Fibroblast of skin of abdomen (primary cell): ENCODE measurements at places on chromosomes 2 and 18.

DNA sequence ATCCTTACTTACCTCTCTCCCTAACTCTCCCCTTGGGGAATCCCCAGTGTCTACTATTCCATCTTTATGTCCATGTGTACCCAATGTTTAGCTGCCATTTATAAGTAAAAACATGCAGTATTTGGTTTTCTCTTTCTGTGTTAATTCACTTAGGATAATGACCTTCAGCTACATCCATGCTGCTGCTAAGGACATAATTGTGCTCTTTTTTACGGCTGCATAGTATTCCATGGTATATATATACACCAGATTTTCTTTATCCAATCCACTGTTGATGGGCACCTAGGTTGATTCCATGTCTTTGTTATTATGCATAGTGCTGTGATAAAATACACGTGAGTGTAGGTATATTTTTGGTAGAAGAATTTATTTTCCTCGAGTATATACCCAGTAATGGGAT, 24.3 kb upstream of the RIOK3 start:
- no peak for DNase-seq

DNA sequence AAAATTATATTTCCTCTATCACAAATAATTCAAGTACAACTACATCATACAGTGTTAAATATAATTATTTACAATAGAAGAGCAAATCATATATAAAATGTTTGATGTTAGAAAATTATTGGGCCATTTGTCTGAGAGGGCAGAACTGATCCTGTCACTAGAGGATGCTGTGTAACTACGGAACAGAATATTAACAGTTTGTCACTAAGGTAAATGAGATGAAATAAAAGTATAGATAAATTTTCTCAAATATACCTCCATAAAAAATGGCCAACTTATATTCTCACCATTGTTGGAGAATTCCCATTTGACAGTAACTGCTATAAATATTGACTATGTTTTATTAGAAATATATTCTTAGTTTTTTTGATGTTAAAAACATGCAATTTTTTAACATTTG, 1067.4 kb upstream of the DDX18 start:
- no peak for DNase-seq

DNA sequence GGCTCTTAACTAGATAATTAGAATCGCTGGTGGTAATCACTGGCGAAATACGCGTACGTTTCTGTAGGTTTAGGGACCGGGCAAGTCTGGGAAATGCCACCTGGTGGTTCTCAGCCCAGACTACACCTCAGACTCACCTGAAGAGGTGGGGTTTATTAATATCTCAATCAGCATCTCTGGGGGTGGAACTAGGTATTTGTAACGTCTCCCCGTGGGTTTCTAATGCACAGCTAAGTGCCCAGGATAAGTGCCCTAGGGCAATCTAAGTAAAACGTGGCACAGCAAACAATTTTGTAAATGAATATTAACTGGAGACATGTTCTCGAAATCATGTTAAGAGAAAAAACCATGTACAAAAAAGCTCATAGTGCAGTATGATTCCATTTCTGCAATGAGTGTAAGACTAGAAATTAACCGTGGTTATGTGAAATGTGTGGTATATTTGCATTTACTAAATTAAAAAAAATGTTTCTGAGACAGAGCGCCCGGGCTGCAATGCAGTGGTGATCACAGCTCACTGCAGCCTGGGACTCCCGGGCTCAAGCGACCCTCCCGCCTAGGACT, 760 bp upstream of the CNOT11 start:
- DNase-seq, result no peak

DNA sequence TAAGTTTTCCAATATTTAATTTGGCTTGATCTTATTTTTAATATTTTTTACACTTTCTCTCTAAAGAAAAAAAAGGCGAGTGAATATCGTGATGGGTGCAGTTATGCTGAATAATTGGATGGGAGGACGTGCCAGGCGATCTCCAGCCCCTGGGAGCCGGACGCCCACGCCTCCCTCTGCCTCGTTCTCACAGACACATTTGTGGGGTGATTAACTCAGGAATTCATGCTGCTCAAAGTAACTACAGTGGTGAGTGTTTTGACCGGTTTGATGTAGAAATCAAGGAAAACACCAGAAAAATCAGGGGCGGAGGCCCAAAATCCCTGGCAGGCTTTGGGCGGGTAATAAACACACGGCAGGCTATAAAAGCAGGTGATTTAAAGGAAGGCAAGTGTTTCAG, 736.8 kb upstream of the SALL3 start:
- no peak for DNase-seq

DNA sequence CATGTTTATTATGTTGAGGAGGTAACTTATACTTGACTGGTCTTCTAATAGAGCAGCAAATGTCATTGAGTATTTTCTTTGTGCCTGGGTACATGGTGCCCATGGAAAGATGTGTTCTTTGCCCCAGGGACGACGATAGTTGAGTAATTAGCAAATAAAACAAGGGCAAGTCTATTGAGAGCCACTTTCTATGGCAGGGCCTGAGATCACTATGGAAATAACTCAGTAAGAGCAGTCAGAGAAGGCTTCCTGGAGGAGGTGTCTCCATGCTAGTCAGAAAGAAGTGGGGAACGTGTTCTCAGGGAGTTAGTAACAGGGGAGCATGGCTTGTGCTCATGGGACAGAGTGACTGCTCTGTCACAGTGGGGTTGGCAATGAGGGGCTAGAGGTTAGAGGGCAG, 28.6 kb downstream of the CTIF start:
- DNase-seq, result no peak

- DNase-seq, result no peak
These were observed 1060.0 kb upstream of the DDX18 start for GRCh38 chr2:116754381-116755101.

DNA sequence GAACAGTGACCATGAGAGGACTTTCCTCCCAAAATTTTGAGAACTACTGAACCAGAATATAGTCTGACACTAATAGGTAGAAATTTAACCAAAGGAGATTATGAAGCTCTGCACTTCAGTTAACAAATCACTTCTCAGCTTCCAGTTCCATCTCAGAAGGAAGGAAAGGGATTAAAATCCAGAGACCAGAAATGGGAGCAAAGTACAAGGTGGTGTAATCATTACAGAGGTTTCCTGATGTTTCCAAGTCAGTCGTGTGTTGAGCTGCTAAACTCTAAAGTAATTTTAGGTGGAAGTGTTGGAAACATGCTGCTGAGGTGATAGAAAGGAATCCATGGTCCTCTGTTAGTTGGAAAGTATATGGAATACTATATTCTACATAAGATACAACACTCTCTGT, 10.8 kb downstream of the TYMS start:
- DNase-seq, result no peak

DNA sequence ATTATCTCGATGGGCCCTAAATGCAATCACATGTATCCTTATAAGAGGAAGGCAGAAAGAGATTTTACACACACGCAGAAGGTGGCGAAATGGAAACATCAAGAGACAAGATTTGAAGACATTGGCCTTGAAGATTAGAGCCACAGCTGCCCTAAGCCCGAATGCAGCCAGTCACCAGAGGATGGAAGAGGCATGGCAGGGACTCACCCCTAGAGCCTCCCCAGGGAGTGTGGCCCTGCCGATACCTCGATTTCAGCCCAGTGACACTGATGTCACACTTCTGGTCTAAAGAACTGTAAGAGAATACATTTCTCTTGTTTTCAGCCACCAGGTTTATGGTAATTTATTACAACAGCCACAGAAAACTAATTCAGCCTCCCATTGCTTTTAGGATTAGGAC, 17.4 kb downstream of the TTC39C start:
- no peak for DNase-seq

DNA sequence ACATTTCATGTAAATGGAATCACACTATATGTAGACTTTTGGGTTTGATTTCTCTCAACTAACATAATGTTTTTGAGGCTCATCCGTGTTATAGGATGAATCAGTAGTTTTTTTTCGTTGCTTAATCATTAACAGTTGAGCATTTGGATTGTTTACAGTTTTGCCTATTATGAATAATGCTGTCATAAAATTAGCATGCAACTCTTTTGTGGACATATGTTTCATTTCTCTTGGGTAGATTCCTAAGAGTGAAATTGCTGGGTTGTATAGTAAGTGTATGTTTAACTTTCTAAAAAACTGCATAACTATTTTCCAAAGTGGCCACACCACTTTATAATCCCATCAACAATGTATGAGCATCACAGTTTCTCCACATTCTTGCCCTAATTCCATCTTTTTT, 7.7 kb upstream of the RHBDD1 start:
- DNase-seq, result peak; percentile 54

GRCh38 chr2:209905691-209906090, 96.7 kb upstream of the RPE start:
- no peak for DNase-seq

- DNase-seq, result no peak
These were observed 10.8 kb downstream of the NCKAP1 start for GRCh38 chr2:183027443-183027842.

GRCh38 chr2:77016443-77017354, 505.5 kb downstream of the LRRTM4 start:
- no peak for DNase-seq
